ENCODE measurements at places on chromosomes 1 and 21. TPM values are rescaled to one million over a fixed set of nuclear protein-coding genes. Genes with fewer than 3 reads are reported as not detected.

GRCh38 chr1:25619101-25619890, 2.7 kb downstream of the MAN1C1 start:
- peak; percentile 55 for DNase-seq

GRCh38 chr1:203069030-203069747, 16.6 kb downstream of the MYOG start:
- DNase-seq: no peak

DNA sequence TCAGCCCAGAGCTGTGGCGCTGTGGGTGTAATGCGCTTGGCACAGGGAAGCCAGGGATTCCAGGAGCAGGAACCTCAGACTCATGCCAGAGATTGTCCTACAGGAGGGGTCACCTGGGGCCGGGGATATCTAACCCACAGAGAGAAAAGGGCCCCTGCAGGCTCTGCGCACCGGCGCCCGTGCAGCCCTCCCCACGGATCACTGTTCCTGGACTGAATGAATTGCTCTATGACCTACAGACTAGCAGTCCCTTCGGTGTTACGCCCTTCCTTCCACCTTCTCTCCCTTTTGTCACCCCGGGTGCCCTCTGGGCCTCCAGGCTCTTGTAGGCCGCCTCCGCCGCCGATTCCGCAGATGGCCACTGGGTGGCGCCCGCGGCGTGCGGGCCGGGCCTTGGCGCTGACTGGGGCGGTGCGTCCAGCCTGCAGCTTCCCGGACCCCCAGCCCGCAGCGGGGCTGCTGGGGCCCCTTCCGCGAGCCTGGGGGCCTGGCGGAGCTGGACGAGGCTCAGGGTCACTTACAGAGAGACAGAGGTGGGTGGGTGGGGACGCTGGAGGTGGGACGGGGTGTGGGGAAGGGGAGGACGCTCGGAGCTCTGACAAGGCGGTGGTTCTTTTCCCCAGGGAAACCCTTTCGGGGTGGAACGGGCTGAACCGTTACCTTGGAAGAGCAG, 101.3 kb downstream of the IER5 start:
- DNase-seq: peak; percentile 74

- peak; percentile 76 for DNase-seq
Measured at GRCh38 chr1:153509729-153510354, 25.9 kb downstream of the S100A6 start.

GRCh38 chr1:169392406-169392805, 24.4 kb downstream of the BLZF1 start:
- DNase-seq: no peak

DNA sequence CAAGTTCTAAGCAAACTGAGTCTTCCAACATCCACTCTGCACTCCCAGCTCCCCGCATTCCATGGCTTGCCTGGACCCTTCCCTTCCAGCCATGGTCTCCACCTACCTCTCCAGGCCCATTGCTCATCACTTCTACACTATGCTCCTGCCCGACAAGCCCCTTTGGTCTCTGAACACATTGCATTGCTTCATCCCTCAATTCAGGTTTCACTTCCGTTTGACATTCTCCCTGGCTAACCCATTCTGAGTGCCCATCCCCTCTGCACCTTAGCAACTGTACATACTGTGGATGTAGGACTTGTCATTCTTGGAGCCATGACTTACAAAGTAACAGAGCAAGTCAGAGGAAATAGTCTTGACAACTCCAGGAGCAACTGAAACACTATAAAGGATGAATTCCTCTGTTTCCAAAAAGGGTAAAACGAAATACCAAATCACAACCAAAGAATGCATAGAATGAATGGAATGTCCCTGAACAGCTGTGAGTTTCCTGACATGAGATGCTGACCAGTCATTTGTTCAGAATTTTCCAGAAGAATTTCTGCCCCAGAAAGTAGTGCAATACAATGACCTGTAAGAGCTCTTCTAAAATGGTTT, 66.7 kb downstream of the KCNJ6 start:
- DNase-seq: no peak

DNA sequence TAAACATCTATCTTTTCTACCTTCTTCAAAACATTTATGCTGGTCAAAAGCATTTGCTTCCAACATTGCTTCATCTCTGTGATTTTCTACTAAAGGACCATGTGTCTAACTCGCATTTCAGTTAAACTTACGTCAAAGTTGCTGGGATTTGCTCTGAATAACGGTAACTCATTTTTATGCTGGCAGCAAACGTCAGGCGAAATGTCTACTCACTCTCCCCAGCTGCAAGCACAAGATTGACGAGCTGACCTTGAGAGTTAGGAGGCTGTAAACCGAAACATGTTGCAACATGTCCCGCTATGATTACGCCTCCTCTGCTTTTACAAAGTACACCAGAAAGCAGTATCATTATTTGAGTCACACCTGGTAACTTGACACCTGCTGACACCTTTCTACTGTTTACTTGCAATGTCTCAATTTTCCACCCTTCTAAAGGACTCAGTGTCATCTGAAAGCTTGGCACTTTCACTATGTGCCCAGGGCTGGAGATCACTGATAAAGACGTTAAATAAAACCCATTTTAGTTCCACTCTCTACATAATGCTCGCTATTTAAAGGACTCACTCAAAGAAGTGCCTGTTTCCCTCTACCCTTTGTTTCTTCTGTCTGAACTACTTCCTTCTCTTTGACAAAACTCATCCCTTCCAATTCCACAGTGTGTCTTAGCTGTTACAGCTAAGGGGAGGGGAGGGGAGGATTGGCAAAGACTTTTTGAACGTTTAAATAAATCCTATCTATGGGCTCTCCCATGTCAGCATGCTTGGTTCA, 111.9 kb downstream of the PTPN14 start:
- DNase-seq: peak; percentile 76

- no peak for DNase-seq
Measured at GRCh38 chr1:23575226-23575810, 16.0 kb upstream of the ID3 start.

- DNase-seq: no peak
Measured at GRCh38 chr1:65319141-65319540, 9.8 kb downstream of the DNAJC6 start.

DNA sequence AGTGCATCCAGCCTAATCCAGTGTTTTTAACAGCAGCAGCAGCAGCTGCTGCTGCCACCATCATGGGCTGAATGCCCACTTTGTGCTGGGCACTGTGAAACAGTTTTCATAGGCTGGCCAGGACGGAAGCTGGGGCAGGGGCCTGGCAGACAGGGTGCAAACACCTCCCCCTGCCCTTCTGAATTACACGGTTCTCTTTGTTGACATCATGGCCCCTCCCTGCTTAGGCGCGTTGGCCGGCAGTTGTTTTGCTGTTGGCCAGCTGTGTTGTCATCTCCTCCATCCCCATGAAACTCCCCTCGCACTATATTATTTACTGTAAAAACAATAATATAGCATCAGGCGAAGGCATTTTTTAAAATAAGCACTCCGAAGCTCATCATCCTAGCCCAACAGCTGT, 33.1 kb downstream of the PTPRU start:
- no peak for DNase-seq

DNA sequence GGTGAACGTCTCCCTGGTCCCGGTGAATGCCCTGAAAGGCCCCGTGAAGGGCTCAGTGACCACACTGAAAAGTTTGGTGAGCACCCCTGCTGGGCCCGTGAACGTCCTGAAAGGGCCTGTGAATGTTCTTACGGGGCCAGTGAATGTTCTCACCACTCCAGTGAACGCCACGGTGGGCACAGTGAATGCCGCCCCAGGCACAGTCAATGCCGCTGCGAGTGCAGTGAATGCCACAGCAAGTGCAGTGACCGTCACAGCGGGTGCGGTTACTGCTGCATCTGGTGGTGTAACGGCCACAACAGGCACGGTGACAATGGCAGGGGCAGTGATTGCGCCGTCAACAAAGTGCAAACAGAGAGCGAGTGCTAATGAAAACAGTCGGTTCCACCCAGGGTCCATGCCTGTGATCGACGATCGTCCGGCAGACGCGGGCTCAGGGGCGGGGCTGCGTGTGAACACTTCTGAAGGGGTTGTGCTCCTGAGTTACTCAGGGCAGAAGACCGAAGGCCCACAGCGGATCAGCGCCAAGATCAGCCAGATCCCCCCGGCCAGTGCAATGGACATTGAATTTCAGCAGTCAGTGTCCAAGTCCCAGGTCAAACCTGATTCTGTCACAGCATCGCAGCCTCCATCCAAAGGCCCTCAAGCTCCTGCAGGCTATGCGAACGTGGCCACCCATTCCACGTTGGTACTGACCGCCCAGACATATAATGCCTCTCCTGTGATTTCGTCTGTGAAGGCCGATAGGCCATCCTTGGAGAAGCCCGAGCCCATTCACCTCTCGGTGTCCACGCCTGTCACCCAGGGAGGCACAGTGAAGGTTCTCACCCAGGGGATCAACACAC, 41.5 kb downstream of the ZBTB17 start:
- no peak for DNase-seq

- DNase-seq: no peak
Measured at GRCh38 chr1:66405061-66405460, 128.9 kb upstream of the SGIP1 start.

GRCh38 chr1:111909030-111909429, 80.4 kb downstream of the KCND3 start:
- DNase-seq: no peak

- no peak for DNase-seq
Measured at GRCh38 chr1:195306281-195306680, 1302.0 kb downstream of the KCNT2 start.

DNA sequence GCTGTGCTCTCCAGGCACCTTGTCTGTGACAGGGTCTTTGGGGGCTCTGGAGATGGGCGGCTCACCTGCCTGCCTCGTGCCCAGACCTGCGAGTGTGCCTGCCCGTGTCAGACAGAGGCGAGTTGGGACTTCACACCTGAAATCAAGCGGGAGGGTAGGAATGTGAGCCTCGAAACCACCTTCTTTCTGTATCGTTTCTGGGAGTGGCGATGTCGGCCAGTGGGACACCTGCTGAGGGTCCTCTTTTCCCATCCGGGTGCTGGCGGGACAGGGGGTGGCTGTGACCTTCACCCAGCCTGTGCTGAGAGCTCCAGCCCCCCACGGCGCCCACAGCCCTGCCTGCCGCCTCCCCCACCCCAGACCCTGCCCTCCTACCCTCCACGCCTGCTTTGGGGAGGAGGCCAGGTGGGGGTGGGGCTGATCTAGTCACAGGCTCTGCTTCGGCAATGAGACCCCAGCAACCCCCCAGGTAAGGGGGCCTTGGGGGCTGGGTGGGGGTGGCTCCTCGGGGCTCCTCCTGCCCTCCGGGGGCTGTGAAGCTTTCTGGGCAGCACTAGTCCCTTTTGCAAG, 15.6 kb upstream of the FAAP20 start:
- DNase-seq: no peak

- no peak for DNase-seq
Measured at GRCh38 chr1:165577707-165578106, 33.9 kb downstream of the LRRC52 start.

GRCh38 chr1:212218065-212218464, 67.1 kb upstream of the PPP2R5A start:
- DNase-seq: no peak

- no peak for DNase-seq
Measured at GRCh38 chr1:176994931-176995596, 169.4 kb downstream of the ASTN1 start.

- DNase-seq: no peak
Measured at GRCh38 chr21:36087362-36088138, 17.7 kb downstream of the CBR1 start.

DNA sequence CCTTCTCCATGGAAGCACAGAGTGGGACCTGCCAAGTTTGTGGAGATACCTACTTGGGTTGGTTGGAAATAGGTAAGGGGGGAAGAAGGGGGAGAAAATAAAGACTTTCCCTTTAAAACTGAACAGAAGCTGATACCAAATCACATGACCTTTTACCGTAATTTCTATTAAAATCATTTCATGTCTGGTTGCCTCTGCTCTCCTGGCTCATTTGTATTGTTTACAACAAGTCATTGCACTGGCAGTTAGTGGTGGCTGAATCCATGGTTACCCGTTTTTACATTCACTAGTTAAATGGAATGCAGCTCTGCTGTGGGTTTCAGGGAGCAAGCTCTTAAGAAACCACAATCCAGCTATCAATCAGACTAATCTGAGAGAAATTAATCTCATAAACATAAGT, 353.7 kb upstream of the ESRRG start:
- DNase-seq: no peak

DNA sequence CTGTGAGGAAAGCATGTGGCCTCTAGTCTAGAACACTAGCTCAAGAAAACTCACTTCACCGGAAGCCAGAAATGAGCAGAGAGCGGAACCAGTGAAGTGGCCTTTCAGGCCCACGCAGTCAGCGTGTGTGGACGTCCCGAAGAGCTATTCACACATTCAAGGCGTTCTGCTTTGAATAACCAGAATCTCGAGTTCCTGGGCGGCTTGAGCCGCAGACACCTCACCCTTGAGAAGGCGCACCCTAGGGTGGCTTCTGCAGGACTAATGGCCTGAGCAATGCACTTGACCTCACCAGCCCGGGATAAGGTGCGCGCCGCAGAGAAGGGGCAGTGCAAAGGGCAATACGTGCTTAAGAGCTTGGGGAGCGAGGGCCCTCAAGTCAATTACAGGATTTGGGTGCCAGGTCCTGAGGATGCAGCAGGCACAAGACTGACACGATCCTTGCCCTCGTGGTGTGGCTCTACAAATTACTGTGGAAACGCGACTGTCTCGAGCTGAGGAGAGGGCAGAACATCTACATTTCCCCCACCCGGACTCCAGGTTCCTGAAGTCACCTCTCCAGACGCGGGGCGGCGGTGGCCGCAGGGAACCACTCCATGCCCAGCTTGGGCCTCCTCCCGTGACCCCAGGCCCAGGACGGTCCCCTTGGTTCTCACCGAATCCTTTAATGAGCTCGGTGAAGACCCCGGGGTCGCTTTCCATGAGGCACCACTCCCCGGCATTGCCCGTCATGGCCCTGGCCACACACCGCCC, 455 bp downstream of the UCHL5 start:
- peak; percentile 73 for DNase-seq

GRCh38 chr1:172663732-172664131, 4.8 kb downstream of the FASLG start:
- no peak for DNase-seq

DNA sequence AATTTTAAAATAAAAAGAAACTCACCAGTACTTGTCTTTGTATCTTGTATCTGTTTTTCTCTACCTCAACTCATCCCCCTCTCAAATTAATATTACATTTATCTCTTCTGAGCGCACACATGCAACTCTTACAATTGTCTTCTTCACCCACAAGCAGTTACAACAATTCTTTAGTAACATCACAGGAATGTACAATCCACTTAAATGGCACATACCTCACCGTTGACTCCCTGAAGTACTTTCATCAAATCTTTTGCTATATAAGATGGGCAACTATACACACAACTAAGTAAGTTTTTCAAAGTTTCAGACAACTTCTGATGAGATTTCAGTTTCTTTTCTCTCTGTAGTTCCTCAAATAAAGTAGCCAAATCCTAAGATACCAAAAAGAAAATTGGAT, 28.3 kb downstream of the HEATR1 start:
- DNase-seq: no peak

Gene FNDC5
- 1.3 TPM for total RNA-seq

Gene ARHGEF10L
- total RNA-seq: 3.3 TPM

Gene CHIT1
- not detected for total RNA-seq

Gene BRINP3
- 0.76 TPM for total RNA-seq

Gene ETV3L
- not detected for total RNA-seq

Gene FRRS1
- total RNA-seq: 12.1 TPM

Gene RIMS3
- total RNA-seq: 9.9 TPM

Gene BRWD1
- total RNA-seq: 36.2 TPM
